Naive B cell (primary cell): ENCODE measurements at places on chromosomes 12 and 14.

DNA sequence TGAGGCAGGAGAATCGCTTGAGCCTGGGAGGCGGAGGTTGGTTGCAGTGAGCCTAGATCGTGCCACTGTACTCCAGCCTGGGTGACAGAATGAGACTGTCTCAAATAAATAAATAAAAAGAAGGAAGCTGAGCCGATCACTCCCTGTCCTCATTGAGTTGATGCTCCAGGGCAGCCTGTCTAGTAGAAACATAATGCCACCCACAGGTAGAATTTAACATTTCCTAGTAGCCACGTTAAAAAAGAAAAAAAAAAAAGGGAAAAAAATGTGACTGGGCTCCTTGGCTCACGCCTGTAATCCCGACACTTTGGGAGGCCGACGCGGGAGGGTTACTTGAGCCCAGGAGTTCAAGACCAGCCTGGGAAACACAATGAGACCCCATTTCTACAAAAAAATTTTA lies 135.7 kb downstream of the SCARB1 start:
- DNase-seq = no peak

DNA sequence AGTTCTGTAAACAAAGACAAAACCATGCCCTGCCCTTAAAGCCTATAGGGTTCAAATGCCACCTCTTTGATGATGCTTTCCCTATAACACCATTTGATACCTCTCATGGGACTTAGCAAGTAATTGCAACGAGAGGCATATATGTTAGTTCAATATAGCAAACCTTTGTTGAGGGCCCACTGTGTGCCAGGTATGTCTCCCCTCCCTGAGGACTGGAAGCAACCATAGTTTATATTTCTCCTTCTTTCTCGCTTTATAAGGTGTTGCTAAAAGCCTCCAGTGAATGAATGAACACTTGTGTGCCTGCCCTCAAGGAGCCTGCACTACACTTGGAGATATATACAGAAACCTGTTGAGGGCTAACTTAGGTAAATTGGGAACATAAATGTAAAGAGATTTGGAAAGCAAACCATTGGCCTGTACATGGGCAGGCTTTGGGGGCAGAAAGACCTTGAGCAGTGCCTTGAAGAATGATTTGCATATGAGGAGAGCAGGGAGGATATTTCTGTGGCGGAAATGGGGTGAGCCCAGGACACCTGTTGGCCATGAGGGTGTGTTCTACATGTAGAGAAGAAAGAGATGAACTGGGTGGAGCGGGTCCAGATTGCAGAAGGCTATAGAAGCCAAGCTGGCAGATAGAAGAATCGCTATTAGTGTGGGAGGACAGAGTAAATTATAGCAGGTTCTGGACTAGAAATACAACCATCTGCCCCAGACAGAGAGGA lies 1.8 kb upstream of the CKAP4 start:
- peak; percentile 44 for DNase-seq

- no peak for DNase-seq
Observed at GRCh38 chr12:124786061-124786964, 77.4 kb downstream of the SCARB1 start.

GRCh38 chr12:132445884-132446632 lies 43.9 kb upstream of the FBRSL1 start:
- DNase-seq = peak; percentile 57

GRCh38 chr14:42470427-42470719 lies 863.7 kb downstream of the LRFN5 start:
- DNase-seq = no peak

- DNase-seq = no peak
Observed at GRCh38 chr14:105069871-105070759, 4.9 kb upstream of the GPR132 start.

DNA sequence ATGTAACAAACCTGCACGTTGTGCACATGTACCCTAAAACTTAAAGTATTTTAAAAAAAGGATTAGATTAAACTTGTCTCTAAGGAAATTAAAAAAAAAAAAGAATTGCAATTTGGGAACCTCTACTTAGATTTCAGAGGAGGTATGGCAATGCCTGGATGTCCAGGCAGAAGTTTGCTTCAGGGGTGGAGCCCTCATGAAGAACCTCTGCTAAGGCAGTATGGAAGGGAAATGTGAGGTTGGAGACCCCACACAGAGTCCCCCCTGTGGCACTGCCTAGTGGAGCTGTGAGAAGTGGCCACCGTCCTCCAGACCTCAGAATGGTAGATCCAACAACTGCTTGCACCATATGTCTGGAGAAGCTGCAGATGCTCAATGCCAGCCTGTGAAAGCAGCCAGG lies 279.6 kb upstream of the CCDC196 start:
- no peak for DNase-seq

DNA sequence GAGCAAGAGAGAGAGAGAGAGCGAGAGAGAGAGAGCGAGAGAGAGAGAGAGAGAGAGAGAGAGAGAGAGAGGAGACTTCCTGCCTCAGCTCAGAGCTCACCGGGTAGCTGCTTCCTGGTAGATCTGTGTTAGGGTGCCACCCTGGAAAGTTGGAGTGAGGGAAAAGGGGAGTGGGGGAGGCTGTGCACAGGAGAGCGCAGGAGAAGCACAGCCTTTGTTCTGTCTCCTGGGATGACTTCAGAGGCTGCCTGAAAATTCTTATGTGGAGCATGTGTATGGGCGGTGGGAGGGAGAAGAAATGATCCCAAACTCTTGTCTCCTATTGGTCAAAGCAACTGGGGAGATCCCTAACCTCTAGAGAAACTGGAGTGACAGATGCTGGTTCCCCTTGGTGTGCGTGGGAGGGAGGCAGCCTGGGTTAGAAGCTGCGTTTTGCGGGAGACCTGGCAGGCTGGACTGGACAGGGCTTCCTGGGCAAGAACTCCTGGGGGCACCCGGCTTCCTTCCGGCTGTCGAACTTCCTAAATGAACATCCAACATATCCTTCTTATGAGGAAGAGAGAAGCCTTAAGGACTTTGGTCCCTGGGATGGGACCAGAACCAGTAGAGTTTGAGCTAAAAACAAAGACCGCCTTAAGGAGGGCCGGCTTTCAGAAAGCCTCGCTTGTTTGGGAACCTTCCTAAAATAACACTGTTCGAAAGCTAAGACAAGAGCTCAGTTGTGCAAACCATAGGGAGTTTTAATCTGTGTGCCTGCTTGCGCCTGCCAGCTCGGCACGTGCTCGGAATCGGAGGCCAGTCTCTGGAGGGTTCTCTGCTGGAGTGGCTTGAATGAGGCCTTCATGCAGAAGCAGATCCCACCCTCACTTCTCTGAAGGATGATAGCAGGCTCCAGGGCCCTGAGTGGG lies 30.4 kb upstream of the BEGAIN start:
- no peak for DNase-seq

DNA sequence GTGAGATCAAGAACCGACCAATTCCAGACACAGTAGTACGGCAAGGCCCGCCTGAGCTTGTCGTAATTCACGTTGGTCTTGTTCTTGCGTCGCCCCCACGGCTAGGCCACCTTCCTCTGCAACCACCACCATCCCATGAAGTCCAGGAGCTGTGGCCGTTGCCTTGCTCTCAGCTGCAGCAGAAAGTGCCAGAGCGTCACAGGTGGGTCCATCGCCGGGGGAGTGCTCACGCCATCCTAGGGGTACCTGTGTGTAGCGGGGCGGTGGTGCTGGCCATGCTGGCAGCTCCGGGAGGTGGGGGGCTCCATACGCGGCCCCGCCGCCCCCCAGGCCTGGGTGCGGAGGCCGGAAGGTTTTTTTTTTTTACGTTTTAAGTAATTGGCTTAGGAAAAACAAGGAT lies 23.1 kb downstream of the TMEM121 start:
- DNase-seq = no peak

DNA sequence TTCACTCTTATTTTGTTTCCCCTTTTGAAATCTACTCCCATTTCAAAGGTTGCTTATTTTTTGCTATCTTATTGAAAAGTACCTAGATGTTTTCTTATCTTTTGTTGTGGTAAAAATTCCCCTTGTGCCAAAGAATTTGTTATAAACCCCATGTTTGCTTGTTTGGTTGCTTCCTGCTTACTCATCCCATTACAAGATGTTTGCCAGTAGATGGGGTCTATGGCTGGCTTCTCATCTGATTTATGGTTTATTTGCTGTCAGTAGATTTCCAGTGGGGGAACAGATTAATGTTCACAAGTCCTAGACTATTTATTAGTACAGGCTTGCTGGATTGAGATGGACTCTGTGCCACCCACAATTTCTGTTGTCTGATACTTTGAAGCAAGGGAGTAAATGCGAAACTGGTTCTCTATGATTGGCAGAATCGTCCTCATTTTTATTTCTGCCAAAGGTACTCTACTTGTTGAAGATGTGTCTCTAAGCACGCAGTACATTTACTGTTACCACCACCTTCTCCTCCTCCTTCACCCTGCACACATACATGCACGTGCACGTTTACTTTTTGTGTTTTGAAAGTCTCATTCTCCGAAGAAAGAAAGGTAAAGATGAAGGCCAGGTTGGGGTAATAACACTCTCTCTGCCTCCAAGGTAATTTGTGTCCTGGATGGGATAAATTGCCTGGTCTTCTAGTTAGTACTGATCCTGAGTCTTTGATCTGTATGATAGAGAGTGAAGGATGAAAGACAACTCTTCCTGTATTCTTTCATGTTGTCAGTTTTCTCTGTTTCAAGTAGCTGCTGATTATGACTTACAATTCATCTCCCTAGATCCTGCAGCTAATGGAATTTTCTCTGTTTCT lies 117.2 kb upstream of the ATP2B1 start:
- DNase-seq = no peak

- no peak for DNase-seq
Observed at GRCh38 chr12:91059211-91059610, 1.4 kb upstream of the KERA start.

DNA sequence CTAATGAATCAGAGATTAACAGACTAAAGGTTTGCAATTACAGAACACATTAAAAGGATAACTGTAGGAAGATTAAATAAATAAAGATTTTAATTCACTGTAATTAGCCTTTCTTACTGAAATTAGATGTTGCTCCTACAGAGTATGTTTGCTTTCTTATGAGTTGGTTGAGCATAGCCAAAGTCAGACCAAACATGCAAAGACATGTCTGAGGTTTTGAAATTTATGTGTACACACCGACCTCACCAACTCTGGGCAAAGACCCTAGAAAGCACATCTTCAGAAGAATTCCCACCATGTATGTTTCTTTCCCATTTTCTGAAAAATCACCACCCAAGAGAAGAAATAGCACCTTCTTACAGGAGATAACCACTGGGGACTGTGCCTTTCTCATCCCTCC lies 159.2 kb downstream of the PAX9 start:
- DNase-seq = no peak

DNA sequence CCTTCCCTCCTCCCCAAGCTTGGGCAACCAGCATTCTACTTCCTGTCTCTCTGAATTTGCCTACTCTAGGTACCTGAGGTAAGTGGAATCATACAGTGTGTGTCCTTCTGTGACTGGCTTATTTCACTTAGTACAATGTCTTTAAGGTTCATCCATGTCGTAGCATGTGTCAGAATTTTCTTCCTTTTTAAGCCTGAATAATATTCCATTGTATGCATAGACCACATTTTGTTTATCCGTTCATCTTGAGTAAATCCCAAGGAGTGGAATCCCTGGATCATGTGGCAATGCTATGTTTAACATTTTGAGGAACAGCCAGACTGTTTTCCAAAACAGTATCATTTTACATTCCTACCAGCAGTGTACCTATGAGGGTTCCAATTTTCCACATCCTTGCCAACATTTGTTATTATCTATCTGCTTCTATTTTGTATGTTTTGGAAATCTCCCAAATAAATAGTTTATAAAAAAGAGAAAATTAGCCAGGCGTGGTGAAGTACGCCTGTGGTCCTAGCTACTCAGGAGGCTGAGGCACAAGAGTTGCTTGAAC lies 12.4 kb downstream of the HSP90AA1 start:
- no peak for DNase-seq

GRCh38 chr14:54931101-54931500 lies 28.5 kb upstream of the GCH1 start:
- no peak for DNase-seq

DNA sequence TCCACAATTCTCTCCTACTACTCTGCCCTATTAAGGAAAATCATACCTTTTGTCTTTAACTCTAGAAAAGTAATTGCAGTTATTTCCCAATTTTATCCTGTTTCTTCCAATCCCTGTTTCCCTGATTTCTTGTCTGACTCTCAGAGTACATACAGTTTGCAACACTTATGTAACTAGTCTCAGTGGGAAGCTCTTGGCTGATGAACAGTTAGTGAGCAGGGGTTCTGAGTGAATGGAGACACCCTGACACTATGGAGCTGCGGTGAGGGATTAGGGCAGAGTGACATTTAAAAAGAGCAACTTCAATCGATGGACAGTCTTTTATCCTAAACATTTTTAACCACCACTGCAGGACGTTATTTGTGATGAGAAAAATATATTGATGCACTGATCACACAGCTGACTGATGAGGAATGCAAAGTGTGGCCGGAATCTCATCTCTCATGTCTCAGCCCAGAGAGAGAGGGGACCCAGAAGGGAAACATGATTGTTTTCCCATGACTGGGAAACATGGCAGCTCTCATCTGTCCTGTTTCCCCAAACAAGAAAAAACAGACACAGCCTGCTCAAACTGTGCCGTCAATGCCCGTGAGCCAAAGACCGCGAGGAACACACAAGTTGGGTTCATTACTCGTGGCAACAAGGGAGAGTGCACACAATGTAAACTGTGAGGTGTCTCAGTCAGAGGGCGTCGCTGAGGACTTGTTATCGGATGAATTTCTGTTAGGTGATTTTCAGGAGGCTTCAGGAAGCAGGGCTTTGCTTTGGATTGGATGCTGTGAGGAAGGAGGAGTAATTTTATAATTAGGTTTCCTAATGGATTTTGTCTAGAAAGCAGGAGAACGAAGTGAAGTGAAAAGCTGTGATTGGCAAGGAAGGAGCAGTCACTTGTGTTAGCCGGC lies 5.2 kb upstream of the SLC6A13 start:
- no peak for DNase-seq

DNA sequence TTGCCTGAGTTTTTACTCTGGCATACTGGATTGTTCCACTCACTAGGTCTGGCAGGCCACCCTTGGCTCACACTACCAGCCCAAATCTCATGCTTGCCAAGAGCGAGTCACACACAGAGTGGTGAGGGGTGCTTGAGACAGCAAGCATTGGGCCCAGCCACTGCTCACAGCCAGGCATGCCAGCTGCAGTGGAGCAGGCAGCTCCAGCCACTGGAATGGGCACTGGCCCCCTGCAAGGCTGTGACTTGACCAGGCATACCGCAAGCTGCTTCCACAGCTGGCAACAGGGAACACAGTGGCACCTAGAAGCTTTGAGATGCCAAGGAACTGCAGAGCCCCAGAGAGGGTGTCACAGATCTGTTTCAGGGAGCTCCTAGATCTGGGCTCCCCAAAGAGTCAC lies 488.5 kb downstream of the LRFN5 start:
- DNase-seq = no peak

GRCh38 chr12:107349008-107349747 lies 255.8 kb upstream of the CRY1 start:
- no peak for DNase-seq
